ENCODE measurements at places on chromosomes 6 and 20.

DNA sequence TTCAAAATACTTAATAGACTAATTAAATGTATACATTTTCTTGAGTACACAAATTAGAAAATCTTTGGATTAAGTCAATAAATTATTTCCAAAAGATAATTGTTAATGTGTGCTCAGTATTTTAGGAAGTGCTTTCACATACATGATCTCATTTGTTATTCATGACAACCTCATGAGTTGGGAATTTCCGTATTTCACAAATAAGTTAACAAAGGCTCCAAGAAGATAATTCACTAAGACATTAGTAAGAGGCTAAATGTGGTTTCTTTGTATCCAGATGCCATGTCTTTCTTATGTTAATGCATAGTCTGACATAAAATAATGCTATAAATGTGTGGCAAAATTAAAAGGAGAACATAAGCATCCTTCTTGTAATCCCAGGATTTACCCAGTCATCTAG is 79.5 kb upstream of the TCF21 start:
- DNase-seq, result peak; percentile 69

DNA sequence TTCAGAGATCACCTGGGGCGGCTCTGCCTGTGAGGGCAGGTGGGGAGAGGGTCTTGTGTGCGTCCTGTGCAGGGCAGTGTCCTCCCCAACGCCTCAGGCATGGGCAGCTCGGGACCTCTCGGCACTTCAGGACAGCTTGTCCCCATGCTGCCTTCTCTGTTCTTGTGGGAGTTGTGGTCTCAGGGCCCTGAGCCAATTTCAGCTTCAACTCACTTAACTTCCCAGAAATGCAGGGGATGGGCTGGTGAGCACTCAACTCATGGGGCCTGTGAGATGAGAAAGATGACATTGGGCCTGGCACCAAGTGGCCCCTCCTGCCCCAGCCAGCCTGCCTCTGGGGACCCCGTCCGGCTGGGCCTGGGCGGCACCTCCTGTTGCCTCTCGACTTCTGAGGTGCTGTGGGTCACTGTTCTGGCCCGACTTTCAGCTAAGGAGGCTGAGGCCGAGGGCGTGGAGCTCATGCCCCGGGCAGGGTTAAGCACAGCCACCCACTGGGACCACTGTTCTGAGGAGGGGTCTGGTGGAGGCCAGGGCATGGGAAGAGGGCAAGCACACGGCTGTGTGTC is 6.7 kb downstream of the RGS19 start:
- DNase-seq, result no peak

- DNase-seq, result no peak
These were observed 116.5 kb upstream of the OLIG3 start for GRCh38 chr6:137610702-137611101.

- no peak for DNase-seq
These were observed 27.8 kb downstream of the UBE2V1 start for GRCh38 chr20:50085146-50085480.

DNA sequence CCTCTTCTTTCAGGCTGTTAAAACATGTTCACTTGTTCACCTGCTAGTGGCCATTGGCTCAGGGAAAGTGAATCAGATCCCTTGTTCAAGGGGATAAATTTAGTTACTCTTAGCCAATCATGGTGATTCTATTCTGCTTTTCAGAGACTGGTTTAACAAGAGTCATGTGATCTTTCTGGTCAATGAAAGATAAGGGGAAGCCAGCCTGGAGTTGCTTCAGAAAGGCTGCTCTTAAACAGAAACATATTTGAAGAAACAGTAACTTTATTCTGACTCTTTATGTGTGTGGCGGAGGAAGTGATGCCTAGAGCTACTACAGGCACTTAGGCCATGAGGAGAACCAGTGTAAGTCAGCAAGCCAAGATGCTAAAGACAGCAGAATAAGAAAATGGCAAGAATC is 28.1 kb upstream of the AHI1 start:
- DNase-seq, result no peak

GRCh38 chr6:102126488-102126887 is 733.0 kb downstream of the GRIK2 start:
- no peak for DNase-seq

DNA sequence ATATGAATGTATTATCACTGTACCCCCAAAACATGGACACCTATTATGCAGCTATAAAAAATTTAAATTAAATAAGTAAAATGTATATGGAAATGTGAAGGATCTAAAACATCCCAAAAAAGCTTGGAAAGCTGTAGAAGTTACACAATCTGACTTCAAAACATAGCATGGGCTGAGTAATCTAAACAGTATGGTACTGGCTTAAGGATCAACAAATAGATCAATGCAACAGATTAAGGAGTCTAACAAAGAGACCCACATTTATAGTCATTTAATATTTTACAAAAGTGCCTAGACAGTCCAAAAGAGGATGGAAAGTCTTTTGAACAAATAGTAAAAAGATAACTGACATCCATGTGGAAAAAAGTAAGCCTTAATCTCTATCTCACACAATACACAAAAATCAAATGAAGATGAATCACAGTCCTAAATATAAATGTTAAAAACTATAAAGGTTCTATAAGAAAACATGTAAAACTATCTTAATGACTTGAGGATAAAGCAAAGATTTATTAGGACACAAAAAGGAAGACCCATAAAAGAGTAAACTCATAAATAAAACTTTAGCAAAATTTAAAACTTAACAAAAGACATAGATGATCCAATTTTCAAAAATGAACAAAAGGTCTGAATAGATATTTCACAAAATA is 46.8 kb downstream of the RANBP9 start:
- DNase-seq, result peak; percentile 61

- DNase-seq, result no peak
These were observed 108.2 kb downstream of the SULF2 start for GRCh38 chr20:47676912-47677634.

DNA sequence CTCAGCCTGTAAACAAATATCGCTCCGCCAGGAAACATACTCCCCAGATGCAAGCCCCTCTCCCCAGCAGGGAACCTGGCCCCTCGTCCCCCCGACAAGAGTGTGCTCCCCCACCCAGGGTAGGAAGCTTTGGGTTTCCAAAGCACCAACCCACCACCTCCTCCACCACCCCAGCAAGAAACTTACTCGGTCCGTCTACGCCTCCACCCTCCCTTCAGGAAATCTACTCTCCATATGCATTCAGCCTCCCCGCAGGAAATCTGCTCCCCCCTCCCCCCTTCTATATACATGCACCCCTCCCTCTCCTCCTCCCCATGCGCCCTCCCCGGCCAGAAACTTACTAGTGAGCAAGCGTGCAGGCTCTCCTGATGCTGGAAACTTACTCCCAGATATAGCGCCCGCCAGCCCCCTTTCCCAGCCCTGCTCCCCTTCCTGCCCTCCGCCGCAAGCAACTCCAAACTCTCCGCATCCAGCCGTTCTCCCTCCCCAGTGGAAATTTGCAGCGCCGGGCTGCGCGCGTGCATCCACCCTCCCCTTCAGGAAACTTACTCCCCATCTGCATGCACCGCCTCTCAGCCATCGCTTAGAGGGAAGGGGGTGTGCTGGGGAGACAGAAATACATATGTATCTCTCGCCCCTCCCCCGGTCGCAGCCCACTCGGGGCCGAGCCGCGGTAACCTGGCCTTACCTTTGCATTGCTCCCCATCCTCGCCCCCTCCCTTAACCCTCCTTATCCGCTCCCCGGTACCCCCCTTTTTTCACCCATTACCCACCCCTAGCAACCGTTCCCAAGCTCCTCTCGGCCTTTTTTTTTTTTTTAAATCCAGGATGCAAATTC is at the start of gene TRERF1:
Gene TRERF1, minus strand, starts transcription at position 594 of the 838 bp plus-strand sequence. CDS start 182,336 bp downstream, outside the sequence.
- peak; percentile 75 for DNase-seq

DNA sequence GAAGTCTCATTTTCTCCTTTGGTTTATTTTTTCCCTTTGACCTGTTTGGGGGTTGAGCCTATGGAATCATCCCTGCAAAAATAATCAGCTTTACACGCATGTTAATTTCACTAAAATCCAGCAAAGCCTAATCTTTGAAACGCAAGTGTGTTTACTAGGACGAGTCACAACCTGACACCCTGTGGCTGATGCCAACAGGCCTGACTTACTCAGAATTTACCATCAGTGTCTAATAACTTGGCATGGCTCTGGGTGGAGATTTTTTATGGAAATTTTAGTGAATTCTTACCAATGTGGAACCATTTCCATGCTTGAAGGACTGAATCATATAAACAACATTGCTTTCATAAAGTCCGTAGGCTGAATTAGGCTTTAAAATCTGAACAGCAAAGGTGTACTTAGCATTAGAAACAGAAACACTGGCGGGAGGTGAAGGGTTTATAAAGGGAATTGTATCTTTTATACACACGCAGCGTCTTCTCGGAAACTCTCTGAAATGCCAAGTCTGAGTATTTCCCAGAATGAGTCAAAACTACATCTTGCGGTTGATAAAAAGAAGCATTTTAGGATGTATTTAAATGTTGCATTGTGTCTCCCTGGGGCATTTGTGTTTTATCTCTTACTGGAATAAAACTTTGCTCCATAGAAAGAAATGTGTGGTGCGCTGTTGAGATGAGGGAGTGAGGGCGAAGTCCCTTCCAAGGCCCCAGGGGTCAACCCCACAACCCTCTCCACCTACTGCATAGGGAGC is 81.2 kb downstream of the DACT2 start:
- DNase-seq, result no peak

GRCh38 chr20:49384437-49385434 is 97.7 kb downstream of the KCNB1 start:
- peak; percentile 37 for DNase-seq

DNA sequence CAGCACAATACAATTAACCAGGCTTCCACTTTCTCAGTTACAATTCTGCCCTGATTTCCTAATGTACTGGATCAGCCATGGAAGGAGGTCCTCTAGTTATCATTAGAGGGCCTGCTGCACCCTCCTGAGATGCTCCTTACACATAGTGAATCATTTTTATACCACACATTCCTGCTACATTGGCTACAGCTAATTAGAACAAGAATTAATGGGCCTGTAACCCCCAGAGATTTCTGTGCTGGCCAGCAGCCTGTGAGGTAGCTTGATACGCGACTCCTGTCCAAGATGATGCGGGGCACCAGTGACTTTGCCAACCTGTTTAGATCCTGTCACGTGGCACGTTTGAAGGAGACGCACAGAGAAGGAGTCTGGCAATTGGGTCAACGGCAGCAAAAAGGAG is 422.8 kb downstream of the EPM2A start:
- no peak for DNase-seq

DNA sequence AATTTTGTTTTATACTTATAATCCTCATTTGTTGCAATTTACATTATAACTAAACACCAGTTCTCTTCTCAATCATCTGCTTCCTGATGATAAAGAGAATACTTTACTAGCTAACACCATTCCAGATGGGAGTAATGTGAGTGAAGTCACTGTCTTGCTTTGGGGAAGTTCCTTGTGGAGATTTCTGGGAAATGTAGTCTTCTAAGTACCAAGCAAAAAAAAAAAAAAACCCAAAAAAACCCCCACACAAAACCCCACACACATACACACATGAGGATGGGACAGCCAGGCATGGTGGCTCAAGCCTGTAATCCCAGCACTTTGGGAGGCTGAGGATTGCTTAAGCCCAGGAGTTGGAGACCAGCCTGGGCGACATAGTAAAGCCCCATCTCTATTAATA is 2.2 kb upstream of the SNPH start:
- peak; percentile 54 for DNase-seq

DNA sequence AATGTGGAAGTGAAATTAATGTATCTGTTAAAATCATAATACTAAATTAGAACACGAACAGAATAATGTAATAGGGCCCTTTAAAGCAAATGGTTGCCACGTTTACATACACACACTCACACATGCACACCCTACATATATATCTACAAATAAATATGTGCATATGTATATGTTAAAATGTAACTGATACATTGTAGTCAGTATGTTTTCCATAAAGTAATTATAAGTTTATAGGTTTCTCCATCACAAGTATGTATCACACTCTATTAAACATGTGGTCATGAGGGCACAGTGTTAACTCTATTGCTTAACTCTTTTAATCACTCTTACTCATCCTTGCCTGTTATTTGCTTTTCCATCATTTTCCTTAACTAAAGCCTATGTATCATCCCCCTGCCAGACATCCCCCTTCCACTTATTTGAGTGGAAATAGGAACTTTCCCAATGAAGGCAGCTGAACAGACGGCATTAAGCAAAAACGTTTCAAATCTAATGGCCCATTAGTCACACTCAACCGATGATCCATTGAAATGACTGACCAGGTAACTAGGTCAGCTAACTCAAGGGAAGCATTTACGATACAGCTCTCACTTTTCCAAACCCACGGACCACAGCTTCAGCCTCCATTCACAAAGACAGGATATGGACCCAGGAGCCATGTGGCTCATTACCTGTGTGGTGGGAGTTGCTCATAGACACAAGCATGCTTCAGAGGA is 89.3 kb downstream of the HAO1 start:
- DNase-seq, result peak; percentile 92

DNA sequence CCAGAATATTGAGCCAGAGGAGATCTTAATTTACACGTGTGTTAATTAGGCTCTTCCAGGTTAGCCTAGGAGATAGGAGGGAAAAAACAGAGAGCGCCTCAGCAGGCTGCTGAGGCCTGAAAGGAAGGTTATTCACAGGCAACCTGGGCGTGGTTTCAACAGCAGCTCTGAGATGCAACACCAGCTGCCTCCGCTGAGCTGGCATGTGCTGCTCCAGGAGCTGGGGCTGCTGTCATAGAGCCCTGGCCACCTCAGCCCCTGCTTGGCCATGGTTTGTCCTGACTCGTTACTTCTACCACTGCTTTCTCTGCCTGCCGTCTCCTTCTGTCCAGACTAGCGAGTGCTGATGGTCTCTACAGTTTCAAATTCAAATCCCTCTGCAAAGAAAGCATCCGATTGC is 32.4 kb upstream of the RPP40 start:
- peak; percentile 2 for DNase-seq

- DNase-seq, result peak; percentile 36
These were observed 169.3 kb downstream of the SLC16A10 start for GRCh38 chr6:111256646-111257045.

DNA sequence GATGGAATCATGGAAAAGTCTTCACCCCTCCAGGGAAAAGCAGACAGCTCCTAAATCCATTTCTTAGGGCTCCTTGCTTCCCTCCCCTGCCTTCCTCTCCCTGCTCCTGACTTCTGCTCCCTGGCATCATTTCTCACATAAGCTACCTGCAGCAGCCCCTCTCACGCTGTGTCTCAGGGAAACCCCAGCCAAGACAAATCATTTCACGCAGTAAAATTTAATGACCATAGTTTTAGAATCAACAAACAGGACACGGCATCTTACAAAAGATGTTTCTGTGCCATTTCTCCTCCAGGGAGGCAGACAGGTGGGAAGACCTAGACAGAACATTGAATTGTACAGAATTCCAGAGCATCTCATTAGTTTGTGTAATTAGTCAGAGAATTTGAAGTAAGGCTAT is 16.5 kb upstream of the FOXQ1 start:
- DNase-seq, result no peak

DNA sequence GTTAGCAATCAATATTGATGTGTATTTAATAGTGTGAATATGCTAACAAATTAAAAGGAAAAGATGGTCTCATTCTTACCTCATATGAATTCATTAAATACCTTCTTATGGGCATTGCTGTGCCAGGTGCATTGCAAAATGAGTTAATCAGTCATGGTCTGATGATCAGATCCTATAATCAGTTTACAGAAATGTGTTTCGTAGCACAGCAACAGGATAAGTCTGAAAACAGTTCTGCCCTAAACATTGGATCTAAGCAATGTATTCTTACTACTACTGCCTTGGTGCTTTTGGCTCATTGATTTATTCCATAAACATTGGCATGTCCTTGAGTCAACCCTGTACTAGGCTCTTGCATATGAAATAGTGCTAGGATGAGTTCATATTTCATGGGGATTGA is 417.0 kb upstream of the JAG1 start:
- no peak for DNase-seq
